MV-4-11 (cell line): ENCODE measurements at places on chromosomes 7 and 10.
A peak's percentile ranks its signal among the peaks of the same experiment; 100 is the strongest.

DNA sequence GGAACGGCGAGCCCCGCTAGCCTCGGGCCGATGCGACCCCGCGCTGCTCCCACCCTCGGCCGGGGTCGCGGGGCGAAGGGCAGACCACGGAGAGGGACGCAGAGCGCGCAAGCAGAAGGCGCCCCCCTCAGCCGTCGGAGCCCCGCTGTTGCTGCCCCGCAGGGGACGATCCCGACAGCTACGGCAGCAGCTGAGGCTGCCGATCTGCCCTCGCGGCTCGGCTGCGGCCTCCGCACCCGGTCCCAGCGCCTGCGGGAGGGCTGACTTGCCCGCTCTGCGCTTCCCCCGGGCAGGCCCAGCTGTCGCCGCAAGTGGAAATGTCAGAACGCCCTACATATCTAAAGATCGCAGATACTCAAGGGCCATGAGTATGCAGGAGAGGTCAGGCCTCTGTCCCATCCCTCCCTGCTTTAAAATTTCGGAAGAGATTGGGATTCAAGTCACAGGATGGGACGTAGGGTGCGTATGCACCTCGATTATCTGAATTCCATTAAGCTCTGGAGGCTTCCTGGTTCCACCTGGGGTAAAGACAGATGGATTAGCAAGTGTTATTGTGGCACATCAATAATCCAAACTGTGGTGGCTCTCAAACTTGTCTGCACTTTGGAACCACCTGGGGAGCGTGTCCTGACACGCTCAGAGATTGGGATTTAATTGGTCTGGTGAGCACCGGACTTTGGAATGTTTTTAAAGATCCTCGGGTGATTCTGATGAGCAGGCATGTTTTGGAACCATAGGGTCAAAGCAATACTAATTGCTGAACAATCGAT, at the start of gene CRPPA:
TSS of gene CRPPA (minus strand) at position 206 of the 770 bp plus-strand sequence. CDS start 216 bp downstream, outside the sequence.
- no peak for DNase-seq

DNA sequence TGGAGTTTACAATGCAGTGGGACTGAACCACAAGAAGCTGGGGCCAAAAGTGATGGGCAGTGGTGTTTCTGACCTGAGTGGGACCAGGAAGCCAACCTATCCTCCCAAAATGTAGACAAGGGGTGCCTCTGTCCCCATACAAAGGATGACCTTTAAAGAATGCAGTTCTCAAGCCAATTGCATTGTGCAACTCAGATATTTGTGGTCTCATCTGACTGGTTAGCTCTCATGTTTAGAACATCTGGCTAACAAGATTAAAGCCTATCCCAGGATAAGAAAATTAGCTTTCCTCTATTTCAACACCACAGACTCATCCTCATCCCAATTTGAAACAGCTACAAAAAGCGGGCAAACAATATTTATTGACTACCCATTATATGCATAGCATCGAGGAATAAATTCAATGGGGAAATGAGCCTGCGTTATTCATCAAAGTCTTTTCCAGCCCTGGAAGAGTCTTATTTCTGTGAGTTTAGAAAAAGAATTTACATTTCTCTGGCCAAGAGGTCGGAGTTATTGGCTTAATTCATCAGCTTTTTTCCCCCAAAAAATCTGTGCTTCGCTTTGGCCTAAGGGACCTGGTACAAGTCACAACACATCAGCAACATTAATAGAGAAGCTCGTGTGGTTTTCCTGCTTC, 26.7 kb downstream of the ELMO1 start:
- peak; percentile 46 for DNase-seq

GRCh38 chr10:63429281-63429680, 36.5 kb downstream of the JMJD1C start:
- DNase-seq = no peak

GRCh38 chr7:127417346-127417745, 24.8 kb upstream of the ZNF800 start:
- DNase-seq = no peak

GRCh38 chr7:150668472-150668911, 17.0 kb upstream of the GIMAP2 start:
- DNase-seq = no peak

DNA sequence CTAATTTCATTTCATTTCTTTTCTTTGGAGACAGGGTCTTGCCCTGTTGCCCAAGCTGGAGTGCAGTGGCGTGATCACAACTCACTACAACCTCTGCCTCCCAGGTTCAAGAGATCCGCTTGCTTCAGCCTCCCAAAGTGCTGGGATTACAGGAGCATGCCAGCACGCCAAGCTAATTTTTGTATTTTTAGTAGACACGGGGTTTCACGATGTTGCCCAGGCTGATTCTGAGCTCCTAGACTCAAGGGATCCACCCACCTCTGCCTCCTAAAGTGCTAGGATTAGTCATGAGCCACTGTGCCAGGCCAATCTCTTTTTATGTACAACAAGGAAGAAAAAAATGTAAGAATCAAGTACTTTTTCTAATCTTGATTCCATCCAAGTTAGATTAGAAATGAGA, 10.7 kb upstream of the KMT2E start:
- no peak for DNase-seq

- no peak for DNase-seq
Measured at GRCh38 chr10:88642209-88642608, 22.0 kb upstream of the LIPF start.

- no peak for DNase-seq
Measured at GRCh38 chr7:157618091-157618726, 281.4 kb downstream of the DNAJB6 start.

GRCh38 chr7:30028749-30029635, 780 bp downstream of the PLEKHA8 start:
- DNase-seq = no peak

- DNase-seq = no peak
Measured at GRCh38 chr7:42197451-42197850, 39.6 kb downstream of the GLI3 start.

- DNase-seq = no peak
Measured at GRCh38 chr7:81433692-81434331, 336.0 kb downstream of the HGF start.

DNA sequence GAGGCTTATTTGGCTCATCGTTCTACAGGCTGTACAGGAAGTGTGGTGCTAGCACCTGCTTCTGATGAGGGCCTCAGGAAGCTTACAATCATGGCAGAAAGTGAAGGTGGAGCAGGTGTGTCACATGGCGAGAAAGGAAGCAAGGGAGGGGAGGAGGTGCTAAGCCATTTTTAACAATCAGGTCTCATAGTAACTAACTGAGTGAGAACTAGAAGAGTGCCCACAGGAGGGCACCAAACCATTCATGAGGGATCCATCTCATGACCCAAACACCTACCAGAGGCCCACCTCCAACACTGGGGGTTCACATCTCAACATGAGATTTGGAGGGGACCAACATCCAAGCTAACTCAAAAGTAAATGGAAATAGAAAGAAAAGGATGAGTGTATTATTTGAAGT, 78.1 kb downstream of the CXCL12 start:
- no peak for DNase-seq

DNA sequence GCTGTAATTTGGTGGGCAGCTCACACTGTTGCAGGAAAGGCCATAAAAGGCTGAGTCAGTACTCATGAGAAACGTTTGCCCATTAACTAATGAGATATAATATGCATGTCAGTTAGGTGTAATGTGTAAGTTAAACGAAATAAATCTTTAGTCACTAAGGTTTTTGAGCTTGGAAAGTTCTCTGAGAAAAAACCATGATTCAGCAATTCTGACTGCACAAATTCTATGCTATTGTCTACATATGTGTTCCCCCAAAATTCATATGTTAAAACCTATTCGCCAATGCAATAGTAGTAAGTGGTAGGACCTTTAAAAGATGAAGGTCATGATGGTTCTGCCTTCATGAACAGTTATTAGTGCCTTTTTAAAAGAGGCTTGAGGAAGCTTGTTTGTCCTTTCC, 559.7 kb upstream of the LRRTM3 start:
- DNase-seq = no peak

GRCh38 chr10:101114646-101115045, 16.5 kb upstream of the TLX1 start:
- DNase-seq = peak; percentile 74

GRCh38 chr10:132133005-132133404, 53.7 kb upstream of the DPYSL4 start:
- no peak for DNase-seq
